ENCODE measurements at places on chromosomes 13 and 19.

- no peak for DNase-seq
Measured at GRCh38 chr13:74835579-74835978, 646.4 kb downstream of the TBC1D4 start.

GRCh38 chr19:13036366-13036976, 41.2 kb downstream of the NFIX start:
- DNase-seq: no peak

GRCh38 chr13:106225126-106225525, 310.3 kb downstream of the EFNB2 start:
- DNase-seq: no peak

- DNase-seq: no peak
Measured at GRCh38 chr13:51919531-51919930, 57.8 kb downstream of the CCDC70 start.

DNA sequence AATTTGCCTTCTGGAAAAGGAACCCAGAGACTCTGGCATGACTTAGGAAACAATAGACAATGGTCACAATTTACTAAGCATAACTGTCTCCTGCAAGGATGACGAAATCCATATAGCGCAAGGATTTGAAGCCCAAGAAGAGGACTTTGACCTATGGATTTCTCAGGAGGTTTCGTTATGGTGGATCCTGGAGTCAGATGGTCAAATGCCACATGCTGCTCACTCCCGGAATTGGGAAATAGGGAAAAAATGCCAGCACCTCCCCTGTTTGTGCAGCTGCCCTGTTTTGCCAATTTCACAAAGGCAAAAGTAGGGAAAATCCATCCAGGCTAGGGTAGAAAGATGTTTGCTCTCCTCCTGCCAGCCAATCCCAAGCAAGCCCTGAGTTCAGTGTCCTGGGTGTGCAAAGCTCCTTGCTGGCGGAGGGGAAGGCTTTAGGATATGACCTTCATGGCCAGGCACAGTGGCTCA, 23.4 kb downstream of the RDH8 start:
- DNase-seq: no peak

- no peak for DNase-seq
Measured at GRCh38 chr13:33125821-33126570, 109.8 kb downstream of the KL start.

DNA sequence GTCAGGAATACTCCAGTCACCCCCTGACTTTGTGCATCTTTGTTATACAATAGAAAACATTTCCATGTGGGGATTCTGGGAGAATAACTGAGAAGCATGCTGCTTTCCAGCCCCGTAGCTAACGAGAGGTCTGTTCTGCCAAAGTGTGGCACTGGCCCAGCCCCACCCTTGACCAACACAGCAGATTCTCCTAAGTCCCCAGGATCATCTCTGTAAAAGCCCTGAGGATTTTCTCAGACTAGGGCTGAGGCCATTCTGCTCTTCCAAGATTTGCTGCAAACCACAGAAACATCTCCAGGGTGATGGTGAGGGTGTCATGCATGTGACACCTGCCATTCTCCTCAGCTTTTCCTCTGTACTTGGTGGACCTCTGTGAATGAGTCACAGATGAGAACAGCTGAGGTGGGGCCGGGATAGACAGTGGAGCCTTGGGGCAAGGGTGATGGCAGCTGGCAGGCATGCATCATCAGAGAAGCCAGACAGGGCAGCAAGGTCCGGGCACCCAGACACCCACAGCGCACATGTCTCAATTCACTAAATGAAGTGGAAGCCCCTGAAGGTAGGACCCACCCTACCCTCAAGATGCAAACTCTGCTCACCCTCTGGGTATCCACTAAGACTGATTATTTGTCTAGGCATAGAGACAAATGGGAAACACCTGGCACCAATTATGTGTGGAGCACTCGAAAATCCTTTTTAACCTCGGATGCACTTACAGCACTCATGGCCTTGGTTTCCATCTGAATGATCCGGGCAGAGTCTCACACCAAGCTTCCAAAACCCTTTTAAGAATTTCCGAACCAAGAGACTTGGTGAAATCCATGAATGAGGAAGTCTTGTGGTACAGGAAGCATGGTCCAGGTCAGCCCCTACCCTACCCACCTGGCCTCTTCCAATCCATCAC, 20.1 kb upstream of the DOCK9 start:
- DNase-seq: no peak

- DNase-seq: no peak
Measured at GRCh38 chr19:53019684-53020083, 6.0 kb downstream of the ERVV-1 start.

DNA sequence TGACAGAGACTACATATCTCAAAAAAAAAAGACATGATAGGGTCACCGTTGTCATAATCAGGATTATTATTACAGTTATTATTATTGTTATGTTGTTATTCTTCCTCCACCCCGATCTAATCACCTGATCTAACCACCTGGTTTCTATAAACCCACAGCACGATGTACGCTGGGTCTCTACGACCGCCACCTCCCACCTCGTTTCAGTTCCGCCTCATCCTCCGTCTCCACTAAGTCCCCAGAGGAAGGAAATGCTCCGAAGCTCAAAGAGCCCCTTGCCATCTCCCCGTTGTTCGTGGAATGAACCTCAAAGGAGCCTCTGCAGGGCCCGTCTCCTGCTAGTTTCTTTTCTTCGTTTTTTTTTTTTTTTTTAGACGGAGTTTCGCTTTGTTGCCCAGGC, 15.9 kb upstream of the MEIS3 start:
- no peak for DNase-seq

Data from caudate nucleus (tissue), 63 donors.